MCF 10A (cell line): ENCODE measurements at places on chromosomes 13 and 19. TPM values are rescaled to one million over a fixed set of nuclear protein-coding genes. Genes with fewer than 3 reads are reported as not detected.

DNA sequence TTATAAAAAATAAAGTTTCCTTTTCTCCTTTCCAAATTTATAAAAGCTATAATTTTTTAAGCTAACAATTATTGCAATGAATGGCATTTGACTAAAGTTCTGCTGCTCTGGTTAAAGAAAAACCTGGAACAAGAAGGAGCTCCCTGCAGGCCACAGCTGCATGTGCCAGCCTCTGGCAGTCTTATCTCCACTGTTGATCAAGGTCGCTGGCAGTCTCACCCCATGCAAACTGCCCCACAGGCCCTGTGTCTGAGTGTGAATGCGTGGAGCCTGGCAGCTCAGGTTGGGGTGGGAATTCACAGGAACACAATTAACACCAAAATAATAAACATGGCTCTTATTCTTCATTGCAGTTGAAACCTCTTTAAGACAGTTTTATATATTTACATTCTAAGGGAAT lies 30.2 kb upstream of the FREM2 start:
- no peak overlapping the region for H3K4me3 ChIP-seq
- H3K27ac ChIP-seq, result no peak overlapping the region
- H3K36me3 ChIP-seq, result no peaks in the 10 kb centered on the region
- H3K27me3 ChIP-seq, result no peaks in the 10 kb centered on the region
- no peak for DNase-seq

Gene MTMR6
- 21.0 and 21.5 TPM in 2 replicates for total RNA-seq

Gene ELAVL3
- 0.54 TPM in 1 of 2 replicates, not detected in the other for total RNA-seq

- DNase-seq, result no peak
- H3K27me3 ChIP-seq, result no peaks in the 10 kb centered on the region
- no peak overlapping the region for H3K27ac ChIP-seq
- no peak overlapping the region for H3K4me3 ChIP-seq
These were observed 5.3 kb downstream of the SLC27A1 start for GRCh38 chr19:17475541-17476115.

DNA sequence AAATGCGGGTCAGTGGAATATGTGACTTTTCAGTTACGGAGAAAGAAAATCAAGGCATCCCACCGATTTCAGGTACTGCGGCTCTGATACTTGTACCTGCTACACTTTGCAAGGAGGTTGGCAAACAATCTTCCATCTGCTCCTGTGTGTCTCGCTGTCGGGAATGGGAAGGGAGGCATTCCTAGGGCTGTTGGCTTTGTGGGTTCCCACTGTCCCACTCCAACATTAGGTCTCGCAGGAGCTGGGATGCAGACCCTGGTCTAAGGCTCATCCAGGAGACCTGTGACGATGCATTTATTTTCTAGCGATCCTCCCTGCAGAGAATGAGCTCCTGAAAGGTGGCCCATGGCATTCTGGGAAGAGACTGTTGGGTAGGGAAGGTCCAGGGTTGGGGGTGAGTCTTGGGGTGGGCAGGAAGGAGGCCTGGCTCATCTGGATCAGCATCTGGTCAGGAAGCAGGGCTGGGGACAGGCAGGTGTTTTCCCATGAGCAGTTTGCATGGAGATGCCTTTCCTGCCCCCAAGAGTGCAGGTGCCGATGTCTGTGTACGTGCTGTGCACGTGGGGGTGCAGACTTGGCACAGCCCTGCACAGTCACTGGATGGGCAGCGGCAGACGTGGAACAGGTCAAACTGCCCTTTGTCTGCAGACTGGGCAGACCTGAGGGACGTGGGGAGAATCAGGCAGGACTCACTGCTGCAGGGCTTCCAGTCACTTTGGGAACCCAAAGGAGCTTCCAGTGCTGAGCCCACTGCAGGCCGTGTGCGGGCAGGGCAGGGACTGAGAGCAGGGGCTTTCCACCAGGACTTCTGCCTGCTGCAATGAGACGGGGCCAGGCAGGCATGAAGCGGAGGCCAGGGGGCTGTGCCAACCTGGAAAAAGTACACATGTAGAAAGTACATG lies 152.4 kb downstream of the TEX29 start:
- H3K4me3 ChIP-seq, result no peak overlapping the region
- H3K27ac ChIP-seq, result no peak overlapping the region
- H3K27me3 ChIP-seq, result no peaks in the 10 kb centered on the region
- DNase-seq, result no peak
- H3K36me3 ChIP-seq, result no peaks in the 10 kb centered on the region
